ENCODE measurements at places on chromosomes 3 and 15. TPM values are rescaled to one million over a fixed set of nuclear protein-coding genes. Genes with fewer than 3 reads are reported as not detected.

DNA sequence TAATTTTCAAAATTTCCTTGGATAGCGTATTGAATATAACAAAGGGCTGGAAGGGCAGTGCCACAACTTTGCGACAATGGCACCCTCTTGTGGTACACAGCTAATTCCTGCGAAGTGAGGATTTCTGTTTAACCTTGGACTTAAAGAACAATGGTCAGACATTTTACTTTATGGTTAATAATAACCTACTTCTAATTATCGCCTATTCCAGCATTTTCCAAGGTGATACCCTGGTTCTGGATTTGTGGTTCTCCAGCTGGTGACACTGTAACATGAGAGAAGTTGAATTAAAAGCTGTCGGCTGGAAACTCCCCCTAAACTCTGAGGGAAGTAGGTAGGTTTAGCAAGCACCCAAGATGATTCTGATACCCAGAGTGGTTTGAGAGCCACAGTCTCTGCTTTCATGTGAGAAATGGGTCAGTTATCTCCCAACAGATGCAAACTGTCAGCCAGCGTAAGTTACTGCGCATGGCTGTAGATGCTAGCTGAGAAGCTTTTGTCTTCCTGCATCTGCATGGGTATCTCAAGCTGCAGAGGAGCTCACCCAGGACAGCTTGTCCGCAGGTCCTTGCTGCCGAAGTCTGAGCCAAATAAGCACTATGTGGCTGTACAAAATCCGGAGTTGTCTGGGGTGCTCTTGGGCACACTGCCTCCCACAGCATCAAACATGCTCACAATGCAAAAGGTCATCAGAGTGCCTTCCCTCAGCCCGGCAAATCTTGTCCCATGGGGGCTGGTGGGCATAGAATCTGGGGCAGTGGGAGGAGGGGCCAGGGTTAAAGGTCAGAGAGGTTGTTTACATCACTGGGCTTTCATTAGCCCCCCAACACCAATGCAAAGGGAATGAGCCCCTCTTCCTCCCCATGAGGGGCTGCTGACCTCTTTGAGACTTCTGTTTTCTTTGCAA lies 6.6 kb upstream of the CHSY1 start:
- DNase-seq: peak; percentile 63

GRCh38 chr3:61194892-61195538 lies 56.2 kb downstream of the FHIT start:
- no peak for DNase-seq

GRCh38 chr3:19702416-19703078 lies 231.5 kb downstream of the EFHB start:
- DNase-seq: no peak

DNA sequence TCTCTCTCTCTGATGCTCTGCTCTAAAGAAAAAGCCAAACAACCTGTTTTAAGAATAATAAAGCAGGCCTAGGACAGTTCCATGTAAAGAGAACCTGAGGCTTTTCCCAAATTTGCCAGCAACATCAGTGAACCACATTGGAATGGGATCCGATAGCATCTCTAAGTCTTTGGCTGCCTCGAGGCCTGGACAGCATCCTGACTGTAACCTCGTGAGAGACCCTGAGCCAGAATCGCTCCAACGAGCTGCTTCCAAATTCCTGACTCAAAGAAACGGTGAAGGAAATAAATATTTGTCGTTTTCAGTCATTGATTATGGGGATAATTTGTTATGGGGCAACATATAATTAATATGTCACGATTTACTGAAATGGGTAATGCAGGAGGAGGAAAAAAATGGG lies 1012.8 kb downstream of the ROBO2 start:
- no peak for DNase-seq

DNA sequence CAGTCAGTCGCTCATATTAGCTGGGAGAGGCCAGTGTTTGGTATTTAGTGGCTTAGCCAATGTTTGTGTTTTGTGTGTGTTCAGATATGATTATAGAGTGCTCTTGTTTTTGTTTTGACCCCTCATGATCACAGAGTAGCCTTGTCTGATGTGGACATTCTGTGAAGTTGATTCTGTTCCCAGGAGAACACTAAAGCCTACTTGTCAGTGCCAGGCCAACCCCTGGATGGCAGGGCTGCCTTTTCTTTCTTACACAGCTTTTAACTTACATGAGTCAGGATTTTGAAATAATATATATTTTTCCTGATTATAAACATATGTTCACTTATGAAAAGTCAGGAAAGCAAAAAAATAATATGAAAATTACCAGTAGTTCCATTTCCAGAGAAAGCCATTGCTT lies 11.9 kb downstream of the CFAP161 start:
- DNase-seq: no peak

Gene GHSR
- not detected for total RNA-seq

DNA sequence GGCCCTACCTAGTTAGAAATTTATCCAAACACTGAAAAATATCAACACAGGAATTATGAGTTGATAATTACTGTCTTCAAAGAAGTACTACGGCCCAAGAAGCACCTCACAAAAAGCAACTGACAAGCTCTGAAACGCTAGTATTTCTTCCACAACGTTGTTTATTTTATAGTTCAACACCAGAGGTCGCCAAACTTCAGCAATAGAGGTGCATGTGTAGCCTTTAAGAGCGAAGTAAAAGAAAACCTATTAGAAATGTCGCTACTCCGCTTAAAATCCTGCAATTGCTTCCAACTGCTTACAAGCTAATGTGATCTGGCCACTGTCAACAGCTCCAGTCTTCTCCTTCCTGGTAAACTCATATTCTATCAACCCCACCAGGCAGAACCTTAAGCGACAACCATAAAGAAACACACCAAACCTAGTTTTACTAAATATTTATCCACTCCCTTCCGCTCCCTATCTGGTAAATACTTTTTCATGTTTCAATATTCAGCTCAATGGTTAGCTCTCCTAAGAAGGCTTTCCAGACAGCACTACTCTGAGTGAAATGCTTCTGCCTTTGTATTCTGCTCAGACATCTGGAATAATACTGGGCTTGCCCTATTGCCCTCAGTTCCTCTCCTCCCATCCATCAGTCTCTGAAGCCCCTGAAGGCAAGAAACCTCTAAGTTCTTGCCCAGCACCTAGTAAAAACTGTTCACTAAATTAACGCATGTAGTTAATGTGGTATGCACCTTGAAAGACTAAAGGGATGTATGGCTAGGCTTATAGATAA lies 110.2 kb downstream of the NR1I2 start:
- DNase-seq: peak; percentile 73

GRCh38 chr3:62718011-62718410 lies 157.2 kb downstream of the CADPS start:
- DNase-seq: no peak

- DNase-seq: no peak
Measured at GRCh38 chr3:51550080-51550819, 11.7 kb downstream of the RAD54L2 start.

GRCh38 chr3:67015702-67016484 lies 17.8 kb downstream of the KBTBD8 start:
- DNase-seq: no peak

Gene MYLK
- total RNA-seq: 0.15 TPM

- DNase-seq: no peak
Measured at GRCh38 chr15:32834156-32834555, 116.4 kb downstream of the GREM1 start.

GRCh38 chr15:33007303-33007855 lies 187.1 kb downstream of the FMN1 start:
- no peak for DNase-seq

- peak; percentile 23 for DNase-seq
Measured at GRCh38 chr15:75720787-75721479, 8.3 kb upstream of the CSPG4 start.

GRCh38 chr15:83204697-83205096 lies 2.9 kb downstream of the HDGFL3 start:
- no peak for DNase-seq

- no peak for DNase-seq
Measured at GRCh38 chr3:72473156-72473555, 375.1 kb downstream of the SHQ1 start.

DNA sequence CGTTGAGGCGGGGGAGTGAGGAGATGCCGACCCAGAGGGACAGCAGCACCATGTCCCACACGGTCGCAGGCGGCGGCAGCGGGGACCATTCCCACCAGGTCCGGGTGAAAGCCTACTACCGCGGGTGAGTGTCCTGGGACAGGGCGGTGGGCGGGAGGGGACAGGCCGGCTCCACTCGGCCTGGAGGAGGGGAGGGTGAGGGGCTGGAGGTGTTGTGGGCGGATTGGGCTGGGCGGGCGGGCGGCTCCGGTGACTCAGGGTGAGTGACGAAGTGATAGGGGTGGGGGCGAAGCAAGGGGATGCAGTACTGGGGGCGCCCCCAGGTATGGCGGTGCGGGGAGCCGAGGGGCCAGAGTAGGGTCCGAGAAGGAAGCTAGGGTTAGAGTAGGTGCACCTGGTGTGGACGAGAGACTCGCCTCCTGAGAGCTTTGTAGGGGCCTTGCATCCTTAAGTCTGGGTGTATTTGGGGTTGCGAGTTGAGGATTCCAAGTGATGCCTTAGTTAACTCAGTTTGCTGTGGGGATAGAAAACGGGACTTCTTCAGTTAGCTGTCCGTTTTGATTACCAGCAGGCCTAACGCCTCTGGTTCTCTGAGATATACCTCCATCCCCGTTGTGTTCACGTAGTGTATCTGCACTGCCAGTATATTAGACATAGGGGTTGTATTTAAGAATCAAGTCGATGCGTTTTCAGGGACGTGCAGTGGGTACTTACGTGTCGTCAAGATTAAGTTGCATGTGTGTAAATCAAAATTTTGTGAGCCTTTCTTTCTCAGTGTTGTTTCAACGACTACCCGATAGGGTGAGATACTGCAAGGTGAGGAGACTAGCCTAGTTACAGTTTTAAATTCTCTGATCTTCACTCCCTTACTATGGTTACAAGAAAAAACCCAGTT lies 670 bp downstream of the PRKCI start:
- peak; percentile 29 for DNase-seq

GRCh38 chr15:71154607-71155200 lies 39.4 kb downstream of the THSD4 start:
- DNase-seq: no peak

Gene PP2D1
- not detected for total RNA-seq

Gene PIF1
- total RNA-seq: 56.8 TPM

Gene KNG1
- not detected for total RNA-seq

- DNase-seq: no peak
Measured at GRCh38 chr3:102238362-102238761, 196.5 kb upstream of the ZPLD1 start.

- DNase-seq: no peak
Measured at GRCh38 chr3:162936706-162937105, 1440.1 kb downstream of the OTOL1 start.

DNA sequence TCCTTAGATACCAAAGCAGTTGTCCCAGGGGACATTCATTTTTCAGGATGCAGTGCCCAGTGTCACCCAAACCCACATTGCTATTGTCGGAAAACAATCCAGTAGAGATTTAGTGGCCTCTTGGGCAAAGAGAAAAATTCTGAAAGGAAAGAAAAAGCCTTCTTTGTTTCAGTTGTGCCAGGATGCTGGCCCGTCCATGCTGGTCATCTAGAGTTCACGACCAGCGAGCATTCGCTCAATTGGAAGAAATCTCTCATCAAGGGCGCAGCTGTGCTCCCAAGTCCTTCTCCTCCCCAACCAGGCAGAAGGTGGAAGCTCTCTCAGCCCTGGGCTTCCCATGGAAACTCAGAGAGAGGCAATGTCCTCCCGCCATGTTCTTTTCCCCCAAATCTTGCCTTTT lies 123.7 kb downstream of the MTHFS start:
- DNase-seq: no peak

DNA sequence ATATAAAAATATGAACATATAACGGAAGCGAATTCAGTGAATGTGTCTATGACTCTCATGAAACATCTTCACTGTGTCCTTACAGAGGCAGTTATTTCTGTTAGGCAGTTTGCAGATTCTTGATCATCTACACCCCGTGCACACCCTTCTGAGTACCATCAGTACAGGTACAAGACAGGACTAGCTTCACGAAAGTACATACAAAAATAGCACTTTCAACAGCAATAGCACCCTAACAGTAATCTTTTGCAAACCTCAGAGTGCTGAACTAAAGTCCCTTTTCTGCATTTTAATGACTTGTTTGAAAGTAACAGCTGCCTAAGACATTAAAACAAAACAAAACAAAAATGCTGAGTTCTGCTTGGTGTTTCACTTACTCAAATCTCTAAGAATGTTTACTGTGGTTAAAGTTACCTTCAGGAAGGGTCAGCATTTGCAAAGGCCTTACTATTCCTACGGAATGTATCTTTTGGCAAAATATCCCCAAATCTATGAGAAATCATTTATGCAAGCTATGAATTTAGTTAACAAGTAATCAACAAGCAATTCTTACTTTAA lies 104.1 kb downstream of the CNTN3 start:
- no peak for DNase-seq

Gene RAB6B
- not detected for total RNA-seq

- no peak for DNase-seq
Measured at GRCh38 chr3:111621535-111621934, 26.4 kb upstream of the ZBED2 start.

- DNase-seq: no peak
Measured at GRCh38 chr15:83567318-83567717, 86.6 kb upstream of the ADAMTSL3 start.

- no peak for DNase-seq
Measured at GRCh38 chr3:154970797-154971196, 109.3 kb upstream of the MME start.

- no peak for DNase-seq
Measured at GRCh38 chr15:29134239-29134638, 135.4 kb downstream of the NSMCE3 start.

- DNase-seq: no peak
Measured at GRCh38 chr3:35969406-35969805, 330.1 kb downstream of the ARPP21 start.

DNA sequence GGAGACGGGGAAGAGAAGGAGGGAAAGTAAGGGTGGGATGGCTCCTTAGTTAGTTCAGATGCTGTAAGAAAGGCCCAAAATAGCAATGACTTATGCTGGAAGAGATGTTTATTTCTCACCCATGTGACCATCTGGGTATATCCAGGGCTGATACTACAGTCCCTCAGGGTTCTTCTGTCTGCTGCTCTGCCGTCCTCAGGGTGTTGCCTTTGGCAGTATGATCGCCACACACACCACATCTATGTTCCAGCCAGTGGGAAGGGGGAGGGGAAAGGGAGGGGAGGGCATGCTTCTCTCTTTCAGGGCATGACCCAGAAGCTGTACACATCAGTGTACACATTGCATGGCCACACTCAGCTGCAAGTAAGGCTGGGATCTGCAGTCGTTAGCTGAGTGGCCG lies 10.2 kb downstream of the CD276 start:
- no peak for DNase-seq
